ENCODE measurements at places on chromosomes 11 and 22.
A peak's percentile ranks its signal among the peaks of the same experiment; 100 is the strongest.

DNA sequence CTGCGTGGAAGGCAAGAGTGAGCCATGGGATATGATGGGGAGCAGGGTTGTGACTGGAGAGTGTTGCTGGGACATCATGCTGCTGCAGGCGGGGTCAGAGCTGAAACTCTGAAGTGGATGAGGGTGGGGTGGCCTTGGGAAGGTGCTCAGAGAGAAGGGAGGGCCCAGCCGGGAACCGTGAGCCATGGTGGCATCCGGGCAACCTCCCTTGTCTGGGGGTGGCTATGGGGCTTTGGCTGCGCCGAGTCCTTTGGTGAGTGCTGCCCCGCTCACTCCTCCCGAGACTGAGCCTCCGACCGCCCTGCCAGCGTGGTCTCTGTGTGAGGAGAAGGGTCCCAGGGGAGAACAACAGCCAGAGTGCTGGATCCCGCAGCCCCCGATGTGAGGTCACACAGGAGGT lies 632.0 kb downstream of the BRD1 start:
- DNase-seq: no peak

GRCh38 chr11:60095477-60096120 lies 7.1 kb downstream of the MS4A2 start:
- no peak for DNase-seq

GRCh38 chr11:35063488-35063931 lies 75.5 kb upstream of the CD44 start:
- DNase-seq: no peak

- no peak for DNase-seq
Observed at GRCh38 chr22:36998620-36999351, 20.5 kb downstream of the TST start.

DNA sequence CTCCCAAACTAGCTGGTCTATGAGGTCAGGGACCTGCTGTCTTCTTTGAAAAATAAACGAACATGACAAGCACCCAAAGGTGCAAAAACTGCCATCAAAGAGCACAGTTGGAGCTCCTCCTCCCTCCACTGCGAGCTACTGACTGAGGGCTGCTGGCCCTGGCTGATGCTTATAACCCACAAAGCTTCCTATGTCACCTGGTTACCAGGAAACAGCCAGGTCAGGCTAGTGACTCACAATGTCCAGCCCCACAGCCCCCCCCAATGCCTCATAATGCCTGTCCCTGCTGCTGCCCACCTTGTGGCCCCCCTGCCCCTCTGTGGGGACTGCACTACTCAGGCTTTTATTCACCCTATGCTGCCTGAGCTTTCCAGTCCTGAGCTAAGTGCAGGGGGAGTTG lies at the start of gene DRICH1:
DRICH1 (minus strand) TSS at position 144 of the 400 bp plus-strand sequence. CDS start 298 bp downstream, outside the sequence.
- no peak for DNase-seq

DNA sequence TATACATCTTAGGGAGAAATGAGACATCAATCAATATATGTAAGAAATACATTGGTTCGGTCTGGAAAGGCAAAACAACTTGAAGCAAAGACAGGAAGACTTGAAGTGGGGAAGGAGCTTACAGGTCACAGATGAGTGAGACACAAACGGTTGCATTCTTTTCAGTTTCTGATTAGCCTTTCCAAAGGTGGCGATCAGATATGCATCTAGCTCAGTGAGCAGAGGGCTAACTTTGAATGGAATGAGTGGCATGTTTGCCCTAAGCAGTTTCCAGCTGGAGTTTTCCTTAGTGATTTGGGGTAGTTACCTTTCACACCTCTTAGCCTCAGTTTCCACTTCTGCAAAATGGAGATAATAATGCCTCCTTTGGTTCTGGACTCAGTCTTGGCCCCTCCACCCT lies 15.8 kb downstream of the LHFPL7 start:
- no peak for DNase-seq

GRCh38 chr11:34605481-34606325 lies 15.2 kb upstream of the EHF start:
- DNase-seq: no peak

DNA sequence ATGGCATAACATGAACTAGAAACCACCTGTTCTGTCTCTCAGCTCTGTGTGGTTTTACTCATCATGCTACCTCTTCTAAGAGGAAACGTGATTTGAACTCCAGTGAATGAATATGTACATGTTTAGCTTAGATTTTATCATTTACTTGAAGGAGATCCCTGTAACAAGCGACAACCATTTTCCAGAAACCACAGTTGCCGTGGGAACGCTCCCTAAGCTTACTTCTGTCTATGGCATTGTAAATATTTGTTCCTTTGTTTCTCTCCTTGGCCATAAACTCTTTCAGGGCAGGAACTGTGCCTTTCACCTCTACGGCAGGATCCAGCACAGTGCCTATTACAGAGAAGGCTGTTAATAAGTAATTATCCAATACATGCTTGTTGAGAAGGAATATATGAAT lies 17.1 kb upstream of the TPH1 start:
- DNase-seq: no peak

- no peak for DNase-seq
Observed at GRCh38 chr11:24413391-24413790, 83.5 kb upstream of the LUZP2 start.

GRCh38 chr11:107562647-107563208 lies 2.8 kb downstream of the ALKBH8 start:
- DNase-seq: no peak

- DNase-seq: peak; percentile 44
Observed at GRCh38 chr11:67240576-67241389, 25.5 kb upstream of the GRK2 start.

DNA sequence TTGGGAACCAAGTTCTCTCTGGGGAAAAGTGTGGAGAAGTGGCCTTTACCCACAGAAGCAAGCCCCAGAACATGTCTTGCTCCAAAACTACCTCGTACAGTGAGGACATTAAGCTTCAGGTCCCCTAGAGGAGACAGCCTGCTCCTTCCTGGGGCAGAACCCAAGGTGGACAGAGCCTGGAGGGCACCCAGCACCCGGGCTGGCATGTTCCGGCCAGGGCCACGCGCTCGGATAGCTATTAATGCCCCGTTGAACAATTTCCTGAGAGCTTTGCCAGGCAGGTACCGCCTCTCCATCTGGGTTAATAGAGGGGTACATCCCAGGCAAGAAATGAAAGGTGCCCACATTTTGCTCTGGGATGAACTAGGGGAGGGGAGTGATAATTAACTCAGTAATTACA lies 169.0 kb upstream of the GRK3 start:
- DNase-seq: no peak

- DNase-seq: no peak
Observed at GRCh38 chr22:22070371-22070824, 87.8 kb upstream of the TOP3B start.

Measured in NCI-H510A (cell line).